Epithelial cell of proximal tubule (primary cell): ENCODE measurements at places on chromosomes 5 and 9.

GRCh38 chr5:169668732-169669131, 31.7 kb downstream of the DOCK2 start:
- DNase-seq, result no peak

GRCh38 chr9:98107926-98108325, 11.1 kb downstream of the TRIM14 start:
- DNase-seq, result no peak

DNA sequence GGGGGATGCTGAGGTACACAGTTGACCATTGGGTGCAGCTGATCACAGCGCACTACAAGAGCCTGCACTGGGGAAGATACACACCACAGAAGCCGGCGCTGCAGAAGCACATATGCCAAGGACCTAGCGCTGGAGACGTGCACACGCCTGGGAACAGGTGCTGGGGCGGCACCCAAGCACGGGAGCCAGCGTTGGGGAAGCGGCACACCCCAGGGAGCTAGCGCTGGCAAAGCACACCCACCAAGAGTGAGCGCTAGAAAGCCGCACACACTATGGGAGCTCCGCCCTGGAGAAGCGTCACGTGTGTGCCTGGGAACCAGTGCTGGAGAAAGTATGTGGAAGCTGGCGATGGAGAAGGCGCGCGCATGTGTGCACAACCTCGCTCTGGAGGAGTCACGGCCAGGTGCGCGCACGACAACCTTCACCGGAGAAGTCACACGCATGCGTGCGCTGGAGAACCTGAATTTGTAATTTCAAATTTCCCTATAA, 4.5 kb downstream of the FANCC start:
- peak; percentile 32 for DNase-seq

- no peak for DNase-seq
These were observed 71.8 kb upstream of the NFIL3 start for GRCh38 chr9:91495450-91495849.

- no peak for DNase-seq
These were observed 160.4 kb upstream of the PHYKPL start for GRCh38 chr5:178392931-178393394.

- no peak for DNase-seq
These were observed 201.3 kb downstream of the ARHGAP26 start for GRCh38 chr5:142971303-142972013.

- no peak for DNase-seq
These were observed 17.9 kb downstream of the SRFBP1 start for GRCh38 chr5:121979691-121980090.
